ENCODE measurements at places on chromosomes 7 and 10.
A peak's percentile ranks its signal among the peaks of the same experiment; 100 is the strongest.

DNA sequence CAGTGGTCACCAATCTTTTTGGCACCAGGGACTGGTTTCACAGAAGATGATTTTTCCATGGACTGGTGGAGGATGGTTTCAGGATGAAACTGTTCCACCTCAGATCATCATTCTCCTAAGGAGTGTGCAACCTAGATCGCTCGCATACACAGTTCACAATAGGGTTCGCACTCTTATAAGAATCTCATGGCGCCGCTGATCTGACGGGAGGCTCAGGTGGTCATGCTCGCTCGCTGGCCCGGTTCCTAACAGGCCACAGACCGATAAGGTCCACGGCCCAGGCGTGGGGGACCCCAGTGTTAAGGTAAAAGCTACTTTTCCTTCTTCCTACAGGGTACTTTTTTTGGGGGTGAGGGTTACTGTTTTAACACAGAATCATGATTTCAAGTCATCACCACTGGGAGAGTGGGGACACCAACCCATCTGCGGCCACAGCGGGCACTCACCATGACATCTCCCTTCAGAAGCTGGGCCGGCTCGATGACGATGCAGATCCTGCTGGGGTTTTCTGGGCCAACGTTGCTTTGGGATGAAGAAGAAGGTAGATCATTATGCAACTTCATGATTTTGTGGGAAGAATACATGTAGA lies 170.5 kb downstream of the TNS3 start:
- DNase-seq = no peak

- no peak for DNase-seq
These were observed 321.5 kb upstream of the ZNF32 start for GRCh38 chr10:43970018-43970698.

DNA sequence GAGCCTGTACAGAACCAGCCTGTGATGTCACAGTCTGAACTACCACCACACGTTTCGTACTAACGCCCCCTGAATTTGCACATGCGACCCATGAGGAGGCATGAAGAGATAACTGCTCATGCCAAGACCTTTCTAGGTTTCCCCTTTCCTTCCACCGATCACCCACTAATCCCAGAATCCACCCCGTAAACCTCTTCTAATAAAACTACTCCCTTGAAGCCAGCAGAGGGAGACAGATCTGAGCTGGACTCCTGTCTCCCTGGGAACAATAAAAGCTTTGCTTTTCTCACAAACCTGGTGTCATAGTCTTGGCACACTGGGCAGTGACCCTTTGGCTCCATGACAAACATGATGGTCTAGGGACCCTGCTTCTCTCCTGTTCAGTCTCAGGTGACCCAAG lies 144.5 kb downstream of the FRMD4A start:
- DNase-seq = peak; percentile 21

DNA sequence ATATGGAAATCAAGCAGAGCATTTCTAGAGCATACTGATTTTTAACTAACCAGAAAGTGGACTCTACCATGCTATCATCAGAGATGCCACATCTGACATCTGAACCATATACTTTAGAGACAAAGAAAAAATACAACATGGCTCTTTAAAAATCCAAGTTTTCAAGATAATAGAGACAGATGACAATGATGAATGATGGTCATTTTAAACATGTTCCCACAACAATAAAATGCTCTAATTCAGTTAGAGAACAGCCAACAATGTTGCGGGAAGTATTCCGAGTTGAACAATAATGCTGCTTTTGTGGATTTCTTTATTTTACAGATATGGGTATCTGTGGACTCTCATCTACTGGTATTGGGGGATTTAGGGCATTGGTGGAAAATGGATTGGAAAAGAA lies 52.8 kb downstream of the PRTFDC1 start:
- DNase-seq = no peak

DNA sequence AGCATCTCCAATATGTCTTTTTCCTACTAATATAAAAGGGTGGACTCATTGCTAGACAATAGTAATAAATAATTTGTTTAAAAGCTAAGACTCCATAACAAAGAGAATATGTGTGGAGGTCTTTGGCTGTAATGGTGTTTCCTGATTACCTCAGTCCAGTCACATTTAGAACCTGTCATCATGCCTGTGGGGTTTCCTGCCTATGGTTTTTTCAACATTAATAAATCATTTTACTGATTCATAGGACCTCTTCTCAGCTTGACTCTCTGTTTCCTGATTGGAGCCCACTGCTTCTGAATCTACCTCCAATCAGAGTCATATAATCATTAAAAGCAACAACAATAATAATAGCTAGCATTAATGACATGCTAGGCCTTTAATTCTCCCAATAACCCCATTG lies 52.4 kb upstream of the GNAI1 start:
- no peak for DNase-seq

- peak; percentile 69 for DNase-seq
These were observed 83.9 kb downstream of the JAZF1 start for GRCh38 chr7:28096713-28097112.

DNA sequence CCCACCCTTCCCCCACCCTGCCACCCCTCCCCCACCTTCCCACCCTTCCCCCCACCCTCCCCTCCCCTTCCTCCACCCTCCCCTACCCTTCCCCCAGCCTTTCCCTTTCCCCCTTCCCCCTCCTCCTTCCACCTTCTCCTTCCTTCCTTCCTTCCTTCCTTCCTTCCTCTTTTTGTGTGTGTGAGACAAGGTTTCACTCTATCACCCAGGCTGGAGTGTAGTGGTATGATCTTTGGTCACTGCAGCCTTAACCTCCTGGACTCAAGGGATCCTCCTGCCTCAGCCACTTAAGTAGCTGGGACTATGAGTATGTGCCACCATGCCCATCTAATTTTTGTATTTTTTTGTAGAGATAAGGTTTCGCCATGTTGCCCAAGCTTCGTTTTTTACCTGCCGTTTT lies 35.2 kb downstream of the CYP17A1 start:
- DNase-seq = no peak

DNA sequence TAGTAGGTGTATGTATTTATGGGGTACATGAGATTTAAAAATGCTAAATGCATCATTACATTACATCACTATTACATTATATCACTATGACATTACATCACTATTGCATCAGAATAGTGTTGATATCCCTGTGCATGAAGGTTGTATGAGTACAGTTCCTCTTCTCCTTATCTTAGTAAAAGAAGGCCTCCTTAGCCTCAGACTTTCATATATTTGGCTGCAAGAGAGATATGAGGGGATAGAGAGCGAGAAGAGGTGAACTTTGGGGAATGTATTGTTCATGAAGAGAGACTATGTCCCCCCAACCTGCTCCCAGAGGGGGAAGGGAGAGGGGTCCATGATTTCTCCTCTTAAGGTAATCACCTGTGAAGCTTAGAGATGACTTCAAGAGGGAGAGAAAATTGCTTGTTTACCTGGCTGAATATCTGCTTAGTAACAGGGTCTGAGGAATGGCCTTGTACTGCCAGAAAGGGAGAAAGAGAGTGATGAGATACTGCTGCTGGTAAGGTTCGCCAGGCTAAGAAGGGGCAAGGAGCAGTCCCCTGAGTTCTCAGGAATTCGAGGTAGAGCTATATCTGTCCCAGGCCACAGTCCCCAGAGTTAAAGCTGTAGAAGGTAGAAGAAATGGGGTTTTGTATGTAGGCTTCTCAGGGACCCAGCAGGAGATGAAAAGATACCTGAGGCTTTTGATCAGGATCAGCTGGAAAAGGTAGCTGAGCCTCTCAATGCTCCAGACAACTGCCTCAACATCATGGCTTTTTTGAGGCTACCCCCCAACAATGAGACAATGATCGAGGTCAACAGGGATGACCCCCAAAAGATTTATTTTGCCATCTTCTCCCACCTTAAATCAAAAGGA lies 168.4 kb upstream of the WNT16 start:
- no peak for DNase-seq

DNA sequence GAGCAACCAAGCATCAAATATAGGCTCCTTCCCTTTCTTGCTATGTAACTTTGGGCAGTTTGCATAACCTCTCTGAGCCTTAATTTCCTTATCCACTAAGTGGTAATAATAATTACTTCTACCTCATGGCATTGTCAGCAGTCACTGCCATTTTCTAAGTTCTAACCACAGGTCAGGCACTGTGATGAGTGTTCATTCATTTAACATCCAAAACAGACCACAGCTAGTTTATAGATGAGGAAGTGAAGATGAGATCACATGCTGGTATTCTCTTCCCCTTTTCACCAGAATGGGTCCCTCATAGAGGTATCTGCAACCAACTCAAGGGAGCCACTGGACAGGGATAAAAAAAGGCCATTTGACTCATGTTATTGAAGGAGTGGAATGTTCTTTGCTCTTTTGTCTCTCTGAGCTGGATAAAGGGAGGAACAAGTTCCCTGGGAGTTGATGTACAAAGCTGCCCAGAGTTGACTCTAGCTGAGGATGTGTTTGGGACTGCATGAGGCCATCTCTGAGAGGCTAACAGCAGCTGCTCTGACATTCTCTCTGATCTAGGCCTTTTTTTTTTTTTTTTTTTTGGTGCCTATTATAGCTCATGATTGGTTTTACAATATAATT lies 65.0 kb downstream of the DNAJC12 start:
- DNase-seq = peak; percentile 81

DNA sequence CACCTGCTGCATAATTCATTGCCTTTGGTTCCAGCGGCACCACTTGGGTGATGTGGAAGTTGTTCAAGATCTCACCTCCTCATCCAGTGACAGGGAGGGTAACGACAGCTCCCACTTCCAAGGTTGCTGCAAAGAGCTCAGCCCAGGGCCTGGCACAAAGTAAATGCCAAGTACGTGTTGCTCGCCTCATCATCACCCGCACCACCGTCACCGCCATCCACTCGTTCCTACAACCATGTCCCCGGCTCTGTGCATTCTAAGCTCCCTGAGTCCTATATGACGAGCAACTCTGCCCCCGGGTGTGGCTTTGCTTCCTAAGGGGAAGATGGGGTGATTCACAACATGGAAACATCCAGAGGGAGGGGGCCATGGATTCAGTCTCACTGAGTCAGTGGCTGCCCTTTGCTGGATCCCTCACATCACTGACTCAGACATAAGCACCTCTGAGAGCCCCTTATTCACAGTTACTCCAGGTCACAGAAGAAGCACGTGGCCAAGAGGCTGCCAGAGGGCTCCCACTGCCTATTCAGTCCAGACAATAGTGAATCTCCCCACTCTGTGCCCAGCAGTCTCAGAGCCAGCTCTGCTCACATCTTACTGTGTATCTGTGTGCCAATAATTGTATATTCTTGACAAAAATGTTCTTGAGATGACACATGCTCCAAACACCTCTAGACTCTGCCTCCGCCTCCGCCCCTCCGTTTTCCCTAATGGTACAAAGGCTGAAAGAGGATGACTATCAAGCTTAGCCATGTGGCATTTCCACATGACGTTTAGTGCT lies 159.1 kb downstream of the GFRA1 start:
- no peak for DNase-seq

DNA sequence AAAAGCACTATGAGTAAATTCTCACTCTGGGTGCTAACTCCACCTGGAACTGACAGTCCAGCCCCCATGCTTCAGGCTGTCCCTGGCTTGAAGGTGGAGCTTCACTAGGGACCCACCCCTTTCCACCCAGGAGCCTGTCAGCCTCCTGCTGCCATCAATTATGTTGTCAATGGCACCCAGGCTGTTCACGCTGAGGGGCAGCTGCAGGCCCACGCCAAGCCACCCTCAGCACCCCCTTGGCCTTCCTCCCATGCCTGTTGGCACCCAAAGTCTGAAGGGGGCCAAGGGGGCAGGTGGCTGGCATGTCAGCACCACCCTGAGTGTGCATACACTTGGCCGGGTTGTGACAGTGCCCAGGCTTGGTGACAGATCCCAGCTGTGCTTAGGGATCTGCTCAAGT lies 149.3 kb downstream of the NXPH1 start:
- no peak for DNase-seq

DNA sequence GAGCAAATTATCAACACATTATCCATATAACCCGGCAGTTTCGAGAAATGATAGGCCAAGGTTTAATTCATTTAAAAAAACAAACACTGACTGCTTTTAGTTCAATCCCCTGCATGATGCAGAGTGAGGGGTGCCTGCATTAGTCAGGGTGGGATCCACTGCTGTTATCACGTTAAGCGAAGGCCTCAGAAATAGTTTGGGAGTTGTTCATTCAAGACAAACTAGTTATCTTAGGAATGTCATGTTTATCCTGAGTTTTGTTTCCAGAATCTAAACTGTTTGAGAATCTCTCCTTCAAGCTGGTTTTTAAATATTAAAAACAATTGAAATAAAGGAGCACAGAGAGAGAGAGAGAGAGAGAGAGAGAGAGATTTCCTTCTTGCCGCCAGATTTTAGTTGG lies 36.6 kb upstream of the PFKP start:
- DNase-seq = no peak

Measured in B cell (primary cell).